ENCODE measurements at places on chromosomes 1 and 21.

- DNase-seq: no peak
Observed at GRCh38 chr21:35048183-35048601, 910 bp downstream of the RUNX1 start.

GRCh38 chr21:37266515-37267221 lies 466 bp downstream of the VPS26C start:
- no peak for DNase-seq

DNA sequence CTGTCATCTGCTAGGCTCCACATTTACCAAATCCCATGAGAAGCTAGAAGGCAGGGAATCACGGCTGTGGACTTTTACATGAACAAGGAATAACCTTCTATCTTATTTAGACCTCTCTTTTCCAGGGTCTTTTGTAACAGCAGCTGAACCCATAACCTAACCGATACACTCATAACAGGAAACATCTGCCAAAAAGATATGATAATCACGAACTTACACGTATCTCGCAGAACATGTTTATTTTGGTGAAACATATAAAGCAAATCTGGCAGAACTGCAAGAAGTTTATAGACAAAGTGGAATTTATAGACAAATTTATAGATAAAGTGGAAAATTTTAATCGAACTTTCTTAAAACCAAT lies 20.4 kb downstream of the TINAGL1 start:
- peak; percentile 30 for DNase-seq

DNA sequence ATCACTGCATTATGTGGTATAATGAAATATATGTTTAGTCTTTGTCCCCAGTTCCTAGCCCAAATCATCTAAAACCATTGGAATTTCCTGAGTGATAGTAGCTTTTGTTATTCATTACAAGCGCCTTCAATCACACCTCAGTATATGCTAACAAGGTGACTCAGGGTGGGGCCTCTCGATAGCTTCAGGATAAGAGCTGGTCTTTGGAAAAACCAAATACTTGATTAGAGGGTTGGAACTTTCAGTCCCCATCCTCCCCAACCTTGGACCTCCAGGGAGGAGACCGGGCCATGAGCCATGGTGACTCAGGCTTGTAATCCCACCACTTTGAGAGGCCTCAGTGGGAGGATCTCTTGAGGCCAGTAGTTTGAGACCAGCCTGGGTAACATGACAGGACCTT lies 5.1 kb upstream of the BRDT start:
- DNase-seq: no peak

- no peak for DNase-seq
Observed at GRCh38 chr21:22138297-22139016, 1140.2 kb downstream of the NCAM2 start.

GRCh38 chr1:171048014-171048413 lies 42.7 kb upstream of the FMO3 start:
- DNase-seq: no peak

GRCh38 chr1:167345386-167345733 lies 124.7 kb downstream of the POU2F1 start:
- no peak for DNase-seq

DNA sequence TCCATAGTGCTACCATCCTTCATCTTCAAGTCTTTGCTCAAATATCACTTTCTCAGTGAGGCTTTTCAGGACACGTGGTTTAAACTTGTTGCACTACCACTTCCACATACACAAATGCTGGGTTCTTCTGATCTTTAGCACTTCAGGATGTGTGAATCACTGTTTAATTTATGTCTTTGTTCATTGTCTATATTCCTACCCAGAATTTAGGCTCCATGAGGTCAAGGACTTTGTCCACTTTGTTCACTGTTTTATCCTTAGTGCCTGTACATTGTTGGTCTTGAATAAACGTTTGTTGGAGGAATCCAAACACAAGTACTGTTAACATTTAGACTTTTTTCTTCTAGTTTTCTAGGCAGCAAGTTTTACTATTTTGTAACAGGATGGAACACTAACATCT lies 42.6 kb upstream of the RALGPS2 start:
- peak; percentile 14 for DNase-seq

DNA sequence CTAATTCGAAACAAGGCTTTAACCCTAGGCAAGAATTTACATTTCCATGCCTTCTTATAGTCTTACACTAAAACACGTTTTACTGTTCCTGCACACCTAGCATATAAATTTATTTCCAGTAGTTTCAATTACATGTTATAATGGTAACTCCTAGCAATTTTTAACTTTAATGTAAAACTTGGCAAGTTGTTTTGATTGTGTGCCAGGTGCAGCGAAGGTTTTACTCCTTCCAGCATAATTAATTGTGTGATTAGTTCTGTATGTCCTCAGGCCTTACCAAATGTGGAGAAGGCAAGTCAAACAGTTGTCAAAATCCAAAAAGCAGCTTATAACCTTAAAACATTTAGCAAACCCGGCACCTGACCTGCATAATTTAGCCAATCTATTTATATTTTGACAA lies 114.8 kb downstream of the KCNK1 start:
- no peak for DNase-seq

- DNase-seq: no peak
Observed at GRCh38 chr1:111965781-111966443, 23.6 kb downstream of the KCND3 start.

GRCh38 chr1:19130468-19130867 lies 79.6 kb downstream of the UBR4 start:
- DNase-seq: no peak

DNA sequence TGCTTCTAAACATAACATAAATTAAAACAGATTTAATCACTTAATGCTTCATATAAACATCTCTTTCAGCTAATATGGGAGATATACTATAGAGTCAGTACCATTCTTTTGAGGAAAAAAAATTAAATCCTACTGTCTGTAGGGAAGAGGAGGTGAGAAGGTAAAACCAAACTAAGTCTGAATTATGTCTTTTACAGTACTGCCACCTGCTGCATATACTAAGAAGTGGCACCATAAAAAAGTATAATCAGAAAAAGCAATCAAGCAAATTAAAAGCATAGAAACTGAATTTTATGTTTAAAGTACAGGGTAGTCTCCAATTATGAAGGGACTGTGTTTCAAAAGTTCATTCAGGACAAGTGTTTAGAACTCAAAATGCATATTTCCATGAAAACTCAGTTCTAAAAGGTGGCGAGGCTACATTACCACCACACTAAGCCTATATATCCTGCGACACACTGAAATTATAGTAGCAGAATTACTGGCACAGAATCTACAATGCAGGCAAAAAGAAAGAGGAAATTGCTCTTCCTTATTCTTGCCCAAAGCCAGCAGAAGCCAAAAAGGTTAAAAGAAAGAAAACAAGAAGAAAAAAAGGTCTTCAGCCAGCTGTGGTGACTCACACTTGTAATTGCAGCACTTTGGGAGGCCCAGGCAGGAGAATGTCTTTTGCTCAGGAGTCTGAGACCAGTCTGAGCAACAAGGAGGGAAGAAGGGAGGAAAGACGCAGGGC lies 9.0 kb downstream of the NSL1 start:
- DNase-seq: peak; percentile 88

DNA sequence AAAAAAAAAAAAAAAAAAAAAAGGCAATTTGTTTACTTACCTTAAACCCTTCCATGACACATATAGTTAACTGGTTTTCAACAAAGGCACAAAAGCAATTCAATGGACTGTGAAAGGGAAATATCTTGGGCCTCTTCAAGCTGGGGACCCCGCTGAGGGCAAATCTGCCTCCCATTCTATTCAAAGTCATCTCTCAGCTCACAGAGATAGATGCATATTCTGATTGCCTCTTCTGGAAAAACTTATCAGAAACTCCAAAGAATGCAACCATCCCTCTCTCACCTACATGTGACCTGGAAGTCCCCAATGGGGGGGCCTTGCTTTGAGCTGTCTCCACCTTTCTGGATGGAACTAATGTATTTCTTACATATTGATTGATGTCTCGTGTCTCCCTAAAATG lies 12.1 kb upstream of the SYNJ1 start:
- no peak for DNase-seq

GRCh38 chr21:33780631-33781030 lies 135.0 kb downstream of the ATP5PO start:
- no peak for DNase-seq

DNA sequence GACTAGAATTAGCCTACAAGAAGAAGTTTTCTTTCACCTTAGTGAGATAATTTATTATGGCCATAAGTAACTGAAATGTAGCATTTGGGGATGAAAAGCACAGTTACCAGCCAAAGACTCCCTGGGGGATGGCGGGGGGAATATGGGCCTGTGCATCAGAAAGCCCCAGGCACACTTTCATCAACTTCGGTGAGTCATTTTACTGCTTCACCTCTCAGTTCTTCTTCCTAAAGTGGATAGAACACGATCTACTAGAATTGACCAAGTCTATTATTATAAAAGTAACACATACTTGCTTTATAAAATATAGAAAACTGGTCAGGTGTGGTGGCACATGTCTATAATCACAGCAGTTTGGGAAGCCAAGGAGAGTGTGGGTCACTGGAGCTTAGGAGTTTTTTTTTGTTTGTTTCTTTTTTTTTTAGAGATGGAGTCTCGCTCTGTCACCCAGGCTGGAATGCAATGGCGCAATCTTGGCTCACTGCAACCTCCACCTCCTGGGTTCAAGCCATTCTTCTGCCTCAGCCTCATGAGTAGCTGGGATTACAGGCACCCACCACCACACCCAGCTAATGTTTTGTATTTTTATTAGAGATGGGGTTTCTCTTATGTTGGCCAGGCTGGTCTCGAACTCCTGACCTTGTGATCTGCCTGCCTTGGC lies 141.8 kb downstream of the ZZZ3 start:
- peak; percentile 45 for DNase-seq

- peak; percentile 63 for DNase-seq
Observed at GRCh38 chr21:44875316-44875700, 1.8 kb upstream of the PTTG1IP start.

GRCh38 chr1:169680377-169681019 lies 30.9 kb downstream of the SELL start:
- no peak for DNase-seq

DNA sequence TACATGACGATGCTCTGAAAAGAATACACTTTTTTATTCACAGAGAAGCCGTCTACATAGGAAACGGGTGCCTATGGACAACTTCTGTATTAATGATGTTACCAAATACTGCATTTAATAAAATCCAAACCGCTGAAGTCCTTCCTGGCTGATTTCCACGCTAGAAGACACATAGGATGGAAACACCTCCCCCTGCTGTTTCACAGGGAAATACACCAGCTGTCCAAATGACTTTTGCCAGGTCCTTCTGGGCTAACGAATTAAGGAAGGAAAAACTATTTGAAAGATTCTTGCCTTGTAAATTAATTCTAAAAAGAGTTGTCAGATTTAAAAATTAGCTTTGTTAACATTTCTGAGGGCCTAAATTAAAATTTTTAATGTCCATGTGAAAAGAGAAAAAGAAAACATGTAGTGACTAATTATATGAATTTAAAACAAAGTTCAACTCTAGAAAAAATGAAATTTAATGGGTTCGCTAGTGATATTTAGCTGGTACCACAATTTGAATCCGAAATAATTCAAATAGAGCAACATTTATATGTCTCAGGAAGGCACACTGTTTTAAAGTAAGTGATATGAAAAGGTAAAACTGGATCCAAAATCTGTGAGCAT lies 146.0 kb downstream of the RERE start:
- peak; percentile 55 for DNase-seq

- DNase-seq: no peak
Observed at GRCh38 chr21:45586289-45586858, 44.1 kb upstream of the SLC19A1 start.

- no peak for DNase-seq
Observed at GRCh38 chr1:9612162-9612845, 23.6 kb downstream of the TMEM201 start.

Data from MV-4-11 (cell line).